Activated CD8-positive, alpha-beta T cell treated with anti-CD3 and anti-CD28 coated beads, Interleukin-2, amount 10 ng/mL, durations not matched to agents 7 days and 5 days (primary cell): ENCODE measurements at places on chromosomes 1 and 21.
A peak's percentile ranks its signal among the peaks of the same experiment; 100 is the strongest.

GRCh38 chr1:165365341-165365740, 8.8 kb upstream of the LMX1A start:
- DNase-seq, result no peak

DNA sequence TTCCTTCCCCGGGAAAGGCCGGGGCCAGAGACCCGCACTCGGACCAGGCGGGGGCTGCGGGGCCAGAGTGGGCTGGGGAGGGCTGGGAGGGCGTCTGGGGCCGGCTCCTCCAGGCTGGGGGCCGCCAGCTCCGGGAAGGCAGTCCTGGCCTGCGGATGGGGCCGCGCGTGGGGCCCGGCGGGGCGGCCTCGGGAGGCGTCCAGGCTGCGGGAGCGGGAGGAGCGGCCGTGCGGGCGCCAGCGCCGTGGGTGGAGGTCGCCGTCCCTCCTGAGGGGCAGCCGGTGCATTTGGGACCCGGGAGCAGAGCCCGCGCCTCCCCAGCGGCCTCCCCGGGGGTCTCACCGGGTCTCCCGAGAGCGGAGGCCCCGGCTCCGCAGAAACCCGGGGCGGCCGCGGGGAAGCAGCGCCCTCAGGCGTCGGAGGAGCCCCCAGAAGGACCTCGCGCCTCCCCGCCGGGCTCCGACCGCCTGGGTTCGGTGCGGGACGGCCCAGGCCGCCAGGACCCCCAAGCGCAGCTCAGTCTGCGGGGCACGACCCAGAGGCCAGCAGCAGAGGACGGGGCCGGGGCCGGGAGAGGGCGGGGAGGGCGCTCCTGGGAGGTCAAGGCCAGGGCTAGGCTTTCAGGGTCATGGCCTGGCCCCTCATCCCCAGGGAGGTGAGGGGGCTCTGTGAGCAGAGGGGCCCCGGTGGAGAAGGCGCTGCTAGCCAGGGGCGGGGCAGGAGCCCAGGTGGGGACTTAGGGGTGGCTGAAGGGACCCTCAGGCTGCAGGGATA, 7.2 kb upstream of the SLX9 start:
- peak; percentile 76 for DNase-seq

DNA sequence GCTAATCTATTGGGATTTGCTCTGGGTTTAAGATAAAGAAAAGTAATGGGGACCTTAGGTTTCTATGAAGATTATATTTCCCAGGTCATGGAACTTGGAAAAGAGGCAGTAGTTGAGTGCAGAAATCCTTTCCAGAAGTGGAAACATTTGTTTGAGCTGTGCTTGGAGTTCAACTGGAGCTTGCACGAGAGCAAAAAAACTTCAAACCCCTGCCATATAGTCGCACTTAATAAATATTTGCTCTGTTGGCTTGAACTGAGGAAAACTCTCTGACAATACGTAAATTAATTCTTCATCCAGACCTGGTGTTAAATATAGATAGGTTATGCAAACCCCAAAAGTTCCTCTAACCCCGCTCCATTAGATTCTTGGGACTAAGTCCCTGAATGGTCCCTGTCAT, 52.8 kb upstream of the COL24A1 start:
- DNase-seq, result no peak

DNA sequence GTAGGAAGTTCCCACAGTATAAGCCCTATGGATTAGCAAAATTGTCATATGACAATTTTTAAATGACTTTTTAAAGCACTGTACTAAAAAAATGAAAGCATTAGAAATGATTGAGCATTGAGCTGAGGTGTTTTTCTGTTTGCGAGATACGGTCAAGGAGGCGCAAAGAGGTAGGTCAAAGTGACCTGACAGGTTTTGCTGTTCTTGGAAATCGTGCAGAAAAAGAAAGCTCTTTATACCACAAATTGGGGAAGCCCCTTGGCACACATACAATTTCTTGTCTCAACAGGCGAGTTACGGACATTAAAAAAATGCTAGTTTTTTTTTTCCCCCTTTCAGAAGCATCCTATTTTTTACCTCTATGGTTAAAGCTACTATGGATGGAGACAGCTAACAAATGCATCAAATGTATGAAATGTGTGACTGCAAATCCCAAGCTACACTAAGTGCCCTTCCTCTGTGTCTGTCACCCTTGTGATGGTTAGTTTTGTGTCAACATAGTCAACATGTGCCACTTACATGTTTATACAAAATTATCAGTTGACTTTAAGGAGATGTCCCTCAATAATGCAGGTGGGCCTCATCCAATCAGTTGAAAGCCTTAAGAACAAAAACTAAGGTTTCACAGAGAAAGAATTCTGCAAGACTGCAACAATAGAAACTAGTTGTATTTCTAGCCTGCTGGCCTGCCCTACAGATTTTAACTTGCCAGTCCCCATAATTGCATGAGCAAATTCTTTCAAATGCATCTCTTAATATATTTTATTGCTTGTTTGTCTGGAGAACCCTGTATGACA, 29.3 kb downstream of the CRYZ start:
- no peak for DNase-seq

- DNase-seq, result no peak
Measured at GRCh38 chr1:174719194-174719593, 271.4 kb downstream of the GPR52 start.

- DNase-seq, result no peak
Measured at GRCh38 chr1:150799089-150799488, 9.0 kb downstream of the CTSK start.

DNA sequence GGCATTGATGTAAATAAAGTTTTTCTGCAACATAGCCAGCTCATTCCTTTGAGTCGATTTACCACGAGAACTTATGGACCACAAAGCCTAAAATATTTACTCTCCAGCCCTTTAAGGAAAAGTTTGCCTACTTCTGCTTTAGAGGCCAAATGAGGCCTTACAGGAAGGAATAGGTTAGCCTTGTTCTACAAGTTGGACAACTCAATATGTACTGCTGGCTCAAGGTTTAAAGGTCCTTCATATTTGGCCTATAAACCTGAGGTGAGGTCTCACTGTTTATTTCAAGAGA, 144.5 kb upstream of the DNAH14 start:
- DNase-seq, result no peak

DNA sequence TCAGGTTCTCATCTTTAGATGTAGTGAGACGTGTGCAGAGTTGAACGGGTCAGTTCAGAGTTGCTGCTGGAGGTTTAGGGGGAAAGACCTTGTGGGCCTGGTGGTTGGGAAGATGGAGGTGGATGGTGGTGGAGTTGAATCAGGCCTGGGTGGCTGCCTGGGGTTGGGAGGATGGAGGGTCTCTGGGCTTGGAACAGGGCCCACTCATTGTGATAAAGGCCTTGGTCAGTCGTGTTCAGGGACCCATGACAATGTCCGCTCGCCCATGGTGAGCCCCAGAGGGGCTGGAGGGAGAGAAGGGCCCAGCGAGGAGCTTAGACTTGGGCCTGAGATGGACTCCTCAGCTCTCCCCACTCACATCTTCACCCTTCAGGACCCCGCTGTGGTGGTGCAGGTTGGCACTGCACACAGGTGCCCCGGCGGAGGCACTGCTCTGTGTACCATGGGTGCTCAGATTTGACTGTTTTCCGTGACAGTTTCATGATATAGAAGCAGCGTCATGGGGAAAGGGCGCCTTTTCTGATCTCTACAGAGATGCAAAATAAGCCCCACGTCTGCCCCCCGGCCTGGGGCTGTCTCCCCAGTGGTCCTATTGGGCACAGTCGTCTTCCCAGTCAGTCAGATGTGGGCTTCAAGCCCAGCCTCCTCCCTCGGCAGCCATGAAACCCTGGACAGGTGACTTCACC, 39.2 kb downstream of the DISP3 start:
- no peak for DNase-seq

- no peak for DNase-seq
Measured at GRCh38 chr1:17846341-17846740, 91.2 kb downstream of the ACTL8 start.

DNA sequence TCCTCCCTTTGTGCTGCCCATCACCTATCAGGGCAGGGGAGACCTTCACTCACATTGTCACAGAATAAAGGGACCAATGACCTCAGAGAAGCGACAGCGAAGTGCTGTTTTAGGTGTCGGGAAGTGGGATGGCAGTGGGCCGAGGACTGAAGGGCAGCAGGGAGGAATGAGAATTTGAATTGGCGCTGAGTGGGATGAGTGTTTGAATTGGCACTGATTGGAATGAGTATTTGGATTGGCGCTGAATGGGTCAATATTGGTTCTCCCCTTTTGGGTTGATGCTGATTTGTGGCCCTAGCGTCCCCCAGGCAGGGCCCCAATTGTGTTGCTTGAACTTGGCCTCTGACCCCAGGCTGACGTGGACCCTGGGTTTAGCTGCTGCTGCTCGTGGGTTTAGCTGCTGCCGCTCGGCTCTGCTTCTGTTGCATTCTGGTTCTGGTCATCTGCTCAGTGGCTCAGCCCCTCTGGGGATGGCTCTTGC, 12.4 kb upstream of the UMODL1 start:
- no peak for DNase-seq

GRCh38 chr21:15293240-15293639, 228.4 kb upstream of the NRIP1 start:
- no peak for DNase-seq

DNA sequence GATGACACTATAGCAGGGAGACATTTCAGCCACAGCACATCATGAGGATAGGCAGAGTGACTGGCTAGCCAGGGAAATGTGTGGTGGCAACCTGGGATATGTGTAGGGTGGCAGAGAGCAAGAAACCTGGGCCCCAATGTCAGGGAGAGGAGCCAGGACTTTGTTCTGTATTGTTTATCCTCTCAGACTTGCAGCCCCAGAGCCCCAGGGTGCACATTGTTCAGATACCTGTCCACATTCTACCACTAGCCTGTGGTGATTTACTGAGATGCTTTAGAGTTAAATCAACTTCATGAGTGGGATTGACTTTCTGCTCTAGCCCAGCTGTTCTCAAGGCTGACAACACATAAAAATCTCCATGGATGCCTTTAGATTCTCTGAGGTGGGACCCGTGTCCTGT, 61.5 kb downstream of the MAB21L3 start:
- DNase-seq, result no peak

DNA sequence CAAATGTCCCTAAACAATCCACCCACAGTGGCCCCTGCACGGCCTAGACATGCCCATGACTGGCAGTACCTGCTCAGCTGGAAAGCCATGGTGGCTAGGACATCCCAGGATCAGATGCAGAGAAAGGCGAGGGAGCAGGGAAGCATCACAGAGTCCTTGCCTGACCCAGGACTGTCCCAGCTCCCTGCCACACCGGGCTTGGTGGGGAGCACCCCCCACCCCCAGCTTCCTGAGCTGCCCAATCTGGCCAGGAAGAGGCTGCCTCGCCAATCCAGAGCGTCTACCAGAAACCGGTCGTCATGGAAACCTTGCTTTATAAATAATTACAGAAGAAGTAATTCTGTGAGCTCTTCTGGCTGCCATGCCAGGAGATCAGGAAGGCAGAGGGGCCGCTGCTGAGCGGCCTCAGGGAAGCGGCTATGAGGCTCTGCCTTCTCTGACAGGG, 34.8 kb downstream of the ACOT7 start:
- DNase-seq, result peak; percentile 69

- no peak for DNase-seq
Measured at GRCh38 chr21:42294273-42294880, 20.8 kb downstream of the TFF3 start.

- DNase-seq, result no peak
Measured at GRCh38 chr21:33761441-33762036, 119.2 kb downstream of the ITSN1 start.

- no peak for DNase-seq
Measured at GRCh38 chr21:34599534-34600101, 15.3 kb downstream of the RCAN1 start.

DNA sequence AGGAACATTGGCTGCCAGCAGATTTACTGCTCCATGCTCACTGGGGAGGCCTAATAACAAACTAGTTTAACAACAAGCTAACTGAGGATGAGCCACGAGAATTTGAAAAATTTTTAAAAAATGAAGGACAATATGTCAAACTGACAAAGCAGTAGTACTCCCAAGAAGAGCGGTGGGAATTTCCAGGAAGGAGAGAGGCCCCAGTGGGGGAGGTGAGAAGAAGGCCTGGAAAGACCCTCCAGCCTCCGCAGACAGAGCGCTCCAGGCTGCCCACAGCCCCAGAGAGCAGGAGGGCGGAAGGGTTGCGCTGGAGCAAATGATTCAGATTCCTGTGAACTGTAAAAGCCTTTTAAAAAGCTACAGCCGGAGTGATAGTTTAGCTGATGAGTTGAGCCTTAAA, 78.5 kb downstream of the SIPA1L2 start:
- no peak for DNase-seq

GRCh38 chr1:33055210-33056008, 18.7 kb upstream of the AK2 start:
- peak; percentile 50 for DNase-seq

DNA sequence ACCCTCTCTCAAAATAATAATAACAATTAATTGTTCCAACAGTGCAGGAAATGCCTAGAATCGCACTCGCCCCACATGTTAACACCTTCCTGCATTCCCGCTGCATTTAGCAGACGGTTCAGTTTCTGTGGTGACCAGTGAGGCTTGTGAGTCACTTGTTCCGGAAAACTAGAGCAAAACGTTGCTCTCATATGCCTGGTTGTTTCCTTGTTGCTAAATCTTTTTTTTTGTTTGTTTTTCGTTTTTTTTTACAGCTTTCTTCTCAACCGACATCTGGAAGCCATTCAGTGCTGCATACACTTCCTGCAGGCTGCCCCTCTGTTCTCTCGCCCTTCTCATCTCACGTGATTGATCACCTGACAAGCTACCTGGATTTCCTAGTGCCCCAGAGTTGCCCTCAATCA, 56.9 kb upstream of the TMPRSS2 start:
- peak; percentile 25 for DNase-seq

DNA sequence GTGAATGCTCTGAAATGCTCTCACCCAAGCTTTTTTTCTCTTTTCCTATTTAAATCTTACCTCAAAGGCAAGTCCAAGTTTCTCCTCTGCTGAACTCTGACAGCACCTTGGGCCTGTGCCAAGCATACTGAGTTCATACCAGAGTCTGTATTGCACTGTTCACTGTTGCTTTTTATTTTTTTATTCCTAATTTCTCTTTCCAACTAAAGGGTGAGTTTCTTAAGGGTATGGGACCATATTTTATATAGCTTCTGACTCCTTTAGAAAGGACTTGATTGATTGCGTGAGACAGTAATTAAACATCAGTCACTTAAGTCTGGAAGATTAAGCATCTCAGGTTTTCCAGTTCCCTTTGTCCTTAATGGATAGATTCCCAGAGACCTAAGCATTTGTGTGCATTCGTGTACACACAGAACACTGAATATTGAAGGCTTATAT, 69.9 kb downstream of the CACHD1 start:
- DNase-seq, result no peak

DNA sequence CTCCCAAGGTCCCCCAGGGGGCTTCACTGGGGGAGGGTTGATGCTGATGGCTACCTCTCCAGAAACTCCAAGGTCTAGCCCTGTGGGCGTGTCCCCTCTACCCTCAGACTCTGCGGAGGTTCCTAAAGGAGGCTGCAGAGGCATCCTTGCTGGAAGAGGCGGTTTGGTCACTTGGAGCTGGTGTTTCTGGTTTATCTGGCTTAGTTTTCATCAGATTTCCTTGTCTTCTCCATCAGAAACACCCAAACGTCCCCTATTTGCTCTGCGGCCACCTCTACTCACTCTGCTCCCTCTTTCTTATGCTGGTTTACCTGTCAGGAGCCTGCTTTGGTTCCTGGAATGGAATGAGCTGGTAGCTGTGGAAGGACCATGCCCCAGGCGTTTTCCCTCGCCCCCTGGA, 2.5 kb downstream of the PKP1 start:
- DNase-seq, result no peak
